ENCODE measurements at places on chromosomes 2 and 18. TPM values are rescaled to one million over a fixed set of nuclear protein-coding genes. Genes with fewer than 3 reads are reported as not detected.

Gene GREB1
- total RNA-seq = 2.8 TPM

Gene C2orf66
- 0.06 TPM for total RNA-seq

Gene MLPH
- 251 TPM for total RNA-seq

Gene ASXL3
- not detected for total RNA-seq

Gene PRSS56
- 0.14 TPM for total RNA-seq

Gene MEMO1
- 89.9 TPM for total RNA-seq

Gene DHRS9
- 2.8 TPM for total RNA-seq

Gene RAB6C
- total RNA-seq = not detected

Gene MARCO
- total RNA-seq = 0.08 TPM

Gene GPAT2
- not detected for total RNA-seq

Gene NEU2
- total RNA-seq = not detected

Gene RAB6D
- total RNA-seq = not detected

Gene RND3
- total RNA-seq = 52.9 TPM

Gene ABI2
- total RNA-seq = 64.5 TPM

Gene QPCT
- 18.4 TPM for total RNA-seq

Gene NEB
- 0.12 TPM for total RNA-seq

Gene AMER3
- not detected for total RNA-seq

Gene SPR
- total RNA-seq = 140 TPM

Gene NEMP2
- 9.6 TPM for total RNA-seq

Gene FBXO41
- total RNA-seq = 5.5 TPM

Gene KCNF1
- 21.8 TPM for total RNA-seq

Gene IL18RAP
- total RNA-seq = not detected

Gene PAX3
- total RNA-seq = not detected

Gene C1D
- 35.4 TPM for total RNA-seq

Gene SULT1C4
- total RNA-seq = not detected

Gene PROM2
- total RNA-seq = 0.06 TPM

Gene SP5
- total RNA-seq = not detected

Gene IL1R1
- total RNA-seq = 40.2 TPM

Gene DYNAP
- total RNA-seq = not detected

Gene ZSCAN30
- total RNA-seq = 1.1 TPM

Gene RALB
- total RNA-seq = 89.7 TPM

Gene FLACC1
- 0.18 TPM for total RNA-seq

Gene TBR1
- total RNA-seq = 0.05 TPM

Gene SLC8A1
- 0.40 TPM for total RNA-seq

Gene AQP12B
- not detected for total RNA-seq

Gene IMMT
- 116 TPM for total RNA-seq

Gene FER1L5
- not detected for total RNA-seq

Gene MC2R
- not detected for total RNA-seq

Gene NEUROD1
- not detected for total RNA-seq

Gene NT5C1B
- not detected for total RNA-seq

Gene CKAP2L
- 13.4 TPM for total RNA-seq

Gene DUSP19
- total RNA-seq = 0.55 TPM

Gene LOXHD1
- not detected for total RNA-seq

Gene PCARE
- total RNA-seq = not detected

Gene SNED1
- 0.18 TPM for total RNA-seq

Gene AQP12A
- not detected for total RNA-seq

Gene BMP10
- total RNA-seq = not detected

Gene ALK
- not detected for total RNA-seq

Data from A549 treated with CORT108297 at 1 μM for 4 hours (cell line).